ENCODE measurements at places on chromosomes 6 and 20.

- DNase-seq: no peak
Measured at GRCh38 chr6:101011186-101011585, 130.1 kb upstream of the ASCC3 start.

GRCh38 chr6:168330403-168330802, 10.8 kb upstream of the DACT2 start:
- no peak for DNase-seq

GRCh38 chr6:167445568-167445967, 120.7 kb downstream of the TTLL2 start:
- no peak for DNase-seq

GRCh38 chr20:51372176-51372803, 170.2 kb downstream of the NFATC2 start:
- DNase-seq: no peak

- no peak for DNase-seq
Measured at GRCh38 chr6:34517966-34518365, 38.2 kb downstream of the SPDEF start.

Data from epithelial cell of prostate (primary cell).